ENCODE measurements at places on chromosomes 6 and 20.

DNA sequence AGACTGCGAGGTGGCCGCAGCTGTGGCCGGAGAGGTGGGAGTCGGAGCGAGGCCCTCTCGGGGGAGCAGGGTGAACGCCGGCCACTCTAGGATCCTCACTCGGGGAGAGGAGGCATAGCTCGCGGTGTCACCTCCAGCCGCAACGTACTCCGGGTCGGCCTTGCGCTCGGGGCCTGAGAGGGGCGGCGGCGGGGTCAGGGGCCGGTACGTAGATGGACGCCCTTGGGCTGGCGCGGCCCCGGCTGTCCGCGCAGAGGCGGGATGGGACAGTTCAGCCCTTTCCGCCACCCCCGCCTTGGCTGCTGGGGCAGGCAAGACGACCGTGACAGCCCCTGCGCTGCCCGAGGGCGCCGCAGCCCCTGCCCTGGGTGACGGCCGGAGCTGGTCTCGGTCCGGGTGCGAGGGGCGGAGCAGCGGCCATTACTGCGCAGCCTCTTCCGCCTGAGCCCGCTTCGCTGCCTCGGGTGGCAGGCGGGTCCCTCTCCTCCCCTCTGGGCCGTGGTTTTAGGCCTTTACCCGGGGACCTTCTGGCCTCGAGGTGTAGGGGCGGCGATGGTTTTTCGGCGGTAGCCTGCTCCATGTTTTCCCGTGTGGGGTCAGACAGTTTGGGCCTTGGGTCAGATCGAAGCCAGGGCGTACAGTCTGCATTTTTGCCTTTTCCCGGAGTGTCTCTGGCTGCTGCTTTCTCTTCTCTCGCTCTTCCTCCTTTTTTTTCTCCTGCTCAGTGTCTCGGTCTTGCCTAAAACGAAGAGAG is 405 bp downstream of the RNF146 start:
- no peak for DNase-seq

DNA sequence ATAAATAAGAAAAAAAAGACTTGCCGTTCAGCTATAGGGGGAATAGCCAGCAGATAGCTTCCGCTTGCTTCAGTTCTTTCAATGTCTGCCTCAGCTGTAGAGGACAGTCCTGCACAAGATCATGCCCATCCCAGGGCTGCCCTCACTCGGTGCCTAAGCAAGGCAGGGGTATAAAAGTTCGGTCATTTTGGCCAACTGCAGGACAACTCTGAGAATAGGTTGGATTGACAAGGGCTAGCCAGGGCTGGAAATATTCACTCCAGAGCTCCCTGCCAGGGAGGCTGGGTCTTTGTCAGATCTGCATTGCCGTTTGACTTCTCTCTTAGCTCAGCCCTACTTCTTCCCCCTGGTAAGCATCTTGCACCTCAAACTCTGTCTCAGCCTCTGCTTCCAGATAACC is 8.4 kb downstream of the PROCR start:
- DNase-seq: no peak

DNA sequence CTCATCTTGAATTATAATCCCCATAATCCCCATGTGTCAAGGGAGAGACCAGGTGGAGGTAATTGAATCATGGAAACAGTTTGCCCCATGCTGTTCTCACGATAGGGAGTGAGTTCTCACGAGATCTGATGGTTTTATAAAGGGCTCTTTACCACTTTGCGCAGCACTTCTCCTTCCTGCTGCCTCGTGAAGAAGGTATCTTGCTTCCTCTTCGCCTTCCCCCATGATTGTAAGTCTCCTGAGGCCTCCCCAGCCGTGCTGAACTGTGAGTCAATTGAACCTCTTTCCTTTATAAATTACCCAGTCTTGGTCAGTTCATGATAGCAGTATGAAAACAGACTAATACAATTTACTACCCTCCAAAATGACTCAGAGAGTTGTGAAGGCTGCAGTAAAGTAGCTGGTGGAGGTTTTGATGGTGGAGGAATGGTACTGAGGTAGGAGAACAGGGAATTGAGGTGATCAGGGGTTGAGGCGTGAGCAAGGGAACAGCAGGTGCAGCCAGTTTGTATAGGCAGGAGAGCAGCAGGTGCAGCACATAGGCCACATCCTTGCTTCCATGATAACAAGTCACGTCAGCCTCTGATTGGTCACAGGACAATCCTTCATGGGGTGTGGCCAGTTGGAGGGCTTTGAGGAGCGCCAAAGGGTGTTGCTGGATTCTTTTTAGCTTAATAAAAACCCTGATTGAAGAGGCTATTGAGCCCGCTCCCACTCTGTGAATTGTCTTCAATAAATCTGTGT is 150.0 kb downstream of the CDC5L start:
- DNase-seq: no peak

- no peak for DNase-seq
These were observed 43.4 kb downstream of the FAM50B start for GRCh38 chr6:3892603-3893002.

DNA sequence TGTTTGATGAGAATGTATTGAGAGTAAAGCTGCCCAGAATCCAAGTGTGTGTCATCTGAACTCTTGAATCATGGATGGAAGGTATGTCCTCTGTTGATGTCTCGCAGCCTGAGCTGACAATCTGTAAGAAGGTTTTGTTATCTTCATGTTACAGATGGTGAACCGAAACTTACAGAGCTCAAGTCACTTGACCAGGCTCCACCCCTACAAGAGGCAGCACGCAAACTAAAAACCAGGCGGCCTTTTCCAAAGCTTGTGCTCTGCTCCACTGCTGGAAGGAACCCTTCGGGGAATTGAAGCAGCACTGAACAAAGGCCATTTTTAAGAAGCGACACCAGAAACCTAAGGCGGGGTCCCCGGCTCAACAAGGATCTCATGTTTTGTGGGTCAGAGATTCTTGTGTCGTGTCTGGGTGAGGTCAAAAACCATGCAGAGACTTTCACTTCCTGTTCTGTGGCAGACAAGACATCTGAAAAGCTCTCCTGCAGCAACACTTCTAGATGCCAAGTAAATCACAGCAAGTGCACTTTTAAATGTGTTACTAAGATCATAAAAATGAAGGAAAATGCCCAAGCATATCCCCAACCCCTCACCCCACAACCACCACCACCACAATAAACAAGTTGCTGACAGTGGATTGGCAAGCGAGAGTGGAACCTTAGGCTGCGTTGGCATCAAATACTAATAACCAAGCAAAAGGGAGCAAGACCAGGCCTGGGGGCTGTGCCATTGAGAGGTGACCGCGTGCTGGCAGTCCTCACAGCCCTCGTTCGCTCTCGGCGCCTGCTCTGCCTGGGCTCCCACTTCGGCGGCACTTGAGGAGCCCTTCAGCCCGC is 27.3 kb downstream of the NQO2 start:
- no peak for DNase-seq

DNA sequence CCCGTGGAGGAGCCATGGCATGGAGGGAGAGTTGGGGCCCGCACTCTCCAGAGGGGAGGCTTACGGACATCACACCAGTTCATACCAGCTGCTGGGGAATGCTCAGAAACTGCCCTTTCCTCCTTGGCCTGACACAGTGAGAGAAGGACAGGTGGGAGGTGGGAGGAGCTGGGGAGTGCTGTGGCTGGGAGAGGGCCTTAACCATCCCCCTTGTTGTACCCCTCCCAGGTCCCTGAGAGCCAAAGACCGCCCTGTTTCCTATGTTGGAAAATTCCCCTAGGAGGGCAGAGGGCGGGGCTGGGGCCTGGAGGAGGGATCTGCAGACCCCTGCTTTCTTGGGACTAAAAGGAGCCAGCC is 24.1 kb downstream of the FOXP4 start:
- no peak for DNase-seq

GRCh38 chr20:742156-742555 is 26.1 kb downstream of the SLC52A3 start:
- no peak for DNase-seq

DNA sequence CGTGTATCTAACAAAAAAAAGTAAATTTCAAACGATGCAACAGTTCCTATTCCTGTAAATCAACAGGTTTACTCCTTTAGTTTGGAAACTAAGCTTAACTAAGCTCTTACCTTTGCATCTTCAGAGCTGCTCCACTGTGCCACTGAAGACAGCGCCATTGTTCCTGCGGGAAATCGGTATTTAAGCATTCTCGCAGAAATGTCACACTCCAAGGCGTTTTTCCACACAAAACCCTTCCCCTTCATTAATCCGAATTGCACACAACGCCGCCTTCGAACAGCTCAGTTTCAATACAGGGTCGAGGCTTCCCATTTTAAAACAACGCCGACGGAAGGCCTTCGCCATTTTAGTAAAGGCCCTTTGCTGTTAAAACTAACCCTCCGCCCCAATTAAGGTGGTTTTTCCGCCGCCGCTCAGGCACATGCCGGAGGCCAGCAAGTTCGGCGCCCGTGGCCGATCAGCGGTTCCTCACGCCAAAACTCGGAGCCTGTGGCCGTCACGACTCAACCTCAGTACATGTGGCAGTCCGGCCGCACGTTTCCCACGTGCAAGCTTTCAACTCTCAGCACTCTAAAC is 35.4 kb upstream of the SYNCRIP start:
- DNase-seq: no peak

GRCh38 chr20:37229357-37229756 is 32.3 kb downstream of the GHRH start:
- no peak for DNase-seq

GRCh38 chr6:152129691-152130151 is 322.2 kb downstream of the ESR1 start:
- no peak for DNase-seq
